ENCODE measurements at places on chromosomes 2 and 18.

DNA sequence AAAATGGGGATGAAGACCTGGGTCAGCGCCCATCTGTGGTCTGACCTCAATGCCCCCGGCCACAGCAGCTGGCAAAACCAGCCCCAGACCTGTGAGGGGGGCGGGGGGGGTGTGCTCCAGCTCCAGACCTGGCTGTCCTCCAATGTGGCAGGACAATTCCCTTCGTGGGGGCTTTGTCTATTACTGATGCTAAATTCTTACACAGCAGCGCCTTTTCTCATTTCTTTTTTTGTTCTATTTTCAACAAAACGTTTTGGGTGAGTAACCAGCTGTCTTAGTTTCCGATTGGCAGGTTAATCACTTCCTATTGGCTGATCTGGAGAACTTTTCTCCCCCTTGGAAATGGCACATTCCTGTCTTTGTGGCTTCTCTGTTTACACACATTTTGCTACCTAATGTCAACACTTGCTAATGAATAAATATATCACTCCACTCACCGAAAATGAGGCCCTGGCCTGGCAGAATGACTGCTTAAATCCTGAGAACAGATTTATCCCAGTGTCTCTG, 4.4 kb downstream of the SMAD7 start:
- no peak for DNase-seq

GRCh38 chr18:74896390-74896991, 298.8 kb downstream of the ZNF407 start:
- DNase-seq, result no peak

DNA sequence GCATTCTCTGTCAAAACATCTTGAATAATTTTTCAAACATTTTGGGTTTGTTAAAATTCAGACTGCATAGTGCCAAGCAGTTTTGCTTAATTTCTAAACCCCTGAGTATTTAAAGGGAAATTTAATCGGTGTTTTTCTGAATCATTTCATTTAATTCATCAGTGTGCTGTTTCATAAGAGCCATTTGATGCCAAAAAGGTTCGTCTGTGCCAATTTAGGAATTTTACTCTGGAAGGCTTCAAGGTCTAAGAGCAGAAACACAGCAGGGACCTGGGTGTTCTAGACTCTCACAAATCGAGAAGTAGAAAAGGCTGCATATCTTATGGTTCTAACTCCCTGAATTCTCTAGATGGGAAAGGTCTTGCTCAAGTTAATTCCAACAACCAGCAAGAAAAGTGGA, 311.9 kb upstream of the NT5C1B start:
- no peak for DNase-seq

- DNase-seq, result no peak
Measured at GRCh38 chr2:79041032-79041448, 15.5 kb downstream of the REG3G start.

GRCh38 chr2:240522406-240522805, 35.4 kb downstream of the ANKMY1 start:
- DNase-seq, result no peak

DNA sequence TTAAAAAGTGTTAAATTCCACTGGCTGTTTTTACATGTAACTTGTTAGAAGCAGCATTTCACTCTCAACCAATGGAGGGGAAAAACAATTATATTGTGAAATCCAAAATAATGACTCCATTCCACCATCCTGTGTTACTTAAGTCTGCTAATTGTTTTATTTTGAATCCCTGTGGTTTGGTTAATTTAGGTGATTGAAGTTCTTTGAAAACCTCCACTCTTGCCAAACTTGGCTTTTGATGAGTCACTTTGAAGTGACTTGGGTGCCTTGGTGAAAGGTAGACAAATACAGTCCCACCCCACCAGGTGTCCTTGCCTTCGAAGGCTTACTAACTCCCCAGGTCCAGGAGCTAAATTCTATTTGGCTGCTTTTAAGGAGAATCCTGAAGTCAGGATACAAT, 1303.8 kb upstream of the NRXN1 start:
- no peak for DNase-seq

DNA sequence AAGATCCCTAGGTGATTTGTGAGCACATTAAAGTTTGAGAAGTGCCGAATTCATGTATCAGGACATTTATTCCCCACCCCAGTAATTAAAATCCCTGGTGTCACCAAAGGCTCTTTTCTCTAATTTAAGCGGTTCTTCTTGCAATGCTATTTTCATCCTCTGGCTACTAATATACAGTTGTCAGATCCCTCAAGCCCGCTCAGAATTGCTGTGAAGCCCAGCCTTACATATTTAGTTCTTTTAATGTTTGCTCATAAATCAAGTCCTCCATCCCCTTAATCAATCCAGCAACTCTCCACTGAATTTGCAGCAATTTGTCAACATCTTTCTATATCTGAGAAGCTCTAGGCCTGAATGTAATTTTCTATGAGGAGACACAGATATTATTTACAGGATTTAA, 437.9 kb downstream of the PIK3C3 start:
- DNase-seq, result no peak

- DNase-seq, result no peak
Measured at GRCh38 chr2:234979204-234980167, 27.7 kb downstream of the SH3BP4 start.

- DNase-seq, result no peak
Measured at GRCh38 chr2:45759310-45759851, 107.9 kb downstream of the PRKCE start.

DNA sequence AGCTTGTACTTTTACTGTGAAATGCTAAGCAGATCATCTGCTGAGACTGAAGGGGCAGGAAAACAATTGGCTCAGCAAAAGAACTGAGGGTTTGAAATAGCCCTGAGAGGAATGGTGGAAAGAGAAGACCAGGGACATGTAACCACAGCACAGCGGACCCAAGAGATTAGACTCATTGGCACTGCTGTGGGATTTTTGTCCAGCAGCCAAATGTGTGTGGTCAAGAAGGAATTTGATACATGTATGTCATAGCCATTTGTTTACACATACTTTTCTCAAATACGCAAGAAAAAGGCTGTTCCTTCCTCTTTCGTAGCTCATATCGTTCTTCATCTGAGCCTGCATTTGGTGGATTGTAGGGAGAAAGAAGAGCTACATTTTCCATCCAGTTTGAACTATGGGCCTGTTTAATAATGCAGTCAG, 73.8 kb downstream of the TRABD2A start:
- no peak for DNase-seq

DNA sequence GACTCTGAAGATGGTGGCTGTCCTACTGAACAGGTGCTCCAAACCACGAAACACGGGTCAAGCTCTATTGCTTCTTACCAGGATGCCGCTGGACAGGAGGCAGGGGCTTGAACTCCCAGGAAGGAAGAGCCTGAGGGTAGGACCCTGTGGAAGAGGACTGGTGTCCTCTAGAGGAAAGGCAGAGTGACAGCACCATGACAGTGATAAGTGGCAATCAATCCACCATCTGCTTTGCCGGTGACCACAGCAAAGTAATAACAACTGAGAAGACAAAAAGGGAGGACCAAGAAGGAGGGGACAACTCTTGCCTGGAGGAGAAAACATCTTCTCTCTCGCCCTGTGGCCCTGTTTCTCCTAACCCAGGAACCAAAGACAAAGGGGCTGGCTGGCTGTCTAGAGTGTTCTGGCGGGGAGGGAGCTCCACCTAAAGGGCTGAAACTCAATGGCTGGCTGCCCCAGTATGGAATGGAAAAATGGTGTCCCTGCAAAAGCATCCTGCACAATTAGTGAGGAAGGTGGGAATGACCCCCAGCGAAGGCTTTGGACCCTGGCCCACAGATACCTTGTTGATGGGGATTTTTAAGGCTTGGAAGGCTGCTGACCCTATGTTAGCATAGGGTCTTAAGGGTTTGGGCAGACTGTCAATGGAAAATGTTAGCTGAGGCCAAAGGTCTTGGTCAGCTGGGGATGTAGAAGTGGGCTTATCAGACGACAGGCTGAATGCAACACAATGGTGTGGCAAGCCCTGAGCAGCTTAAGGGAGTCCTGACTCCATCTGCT, 35.4 kb downstream of the PROC start:
- DNase-seq, result no peak

- DNase-seq, result no peak
Measured at GRCh38 chr18:9025091-9025838, 77.2 kb upstream of the NDUFV2 start.

GRCh38 chr18:26714739-26715138, 150.8 kb downstream of the AQP4 start:
- DNase-seq, result no peak

- DNase-seq, result peak; percentile 86
Measured at GRCh38 chr2:218962859-218963492, 3.5 kb downstream of the CDK5R2 start.

DNA sequence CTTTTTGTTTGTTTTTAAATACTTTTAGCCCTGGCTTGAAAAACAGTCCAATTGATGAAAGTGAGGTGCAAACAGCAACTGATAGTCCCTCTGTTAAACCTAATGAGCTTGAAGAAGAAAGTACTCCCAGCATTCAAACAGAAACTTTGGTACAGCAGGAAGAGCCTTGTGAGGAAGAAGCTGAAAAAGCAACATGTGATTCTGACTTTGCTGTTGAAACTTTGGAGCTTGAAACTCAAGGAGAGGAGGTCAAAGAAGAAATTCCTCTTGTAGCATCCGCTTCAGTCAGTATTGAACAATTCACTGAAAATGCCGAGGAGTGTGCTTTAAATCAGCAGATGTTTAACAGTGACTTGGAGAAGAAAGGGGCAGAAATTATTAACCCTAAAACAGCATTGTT, 30.6 kb upstream of the DYSF start:
- DNase-seq, result no peak

DNA sequence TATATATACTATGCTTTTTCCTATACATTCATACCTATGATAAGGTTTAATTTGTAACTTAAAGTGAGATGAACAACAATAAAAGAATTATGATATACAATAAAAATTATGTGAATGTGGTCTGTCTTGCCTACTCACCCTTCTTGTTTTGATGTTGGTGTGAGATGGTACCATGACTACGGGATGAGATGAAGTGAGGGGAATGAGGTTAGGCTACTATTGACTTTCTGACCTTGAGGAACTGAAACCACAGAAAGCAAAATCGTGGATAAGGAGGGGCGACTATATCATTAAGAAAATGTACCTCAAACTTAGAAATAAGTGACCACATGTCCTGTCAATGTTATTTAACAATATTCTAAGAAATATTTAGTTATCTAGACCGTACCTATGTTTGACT, 103.9 kb upstream of the PPP1CB start:
- DNase-seq, result no peak

DNA sequence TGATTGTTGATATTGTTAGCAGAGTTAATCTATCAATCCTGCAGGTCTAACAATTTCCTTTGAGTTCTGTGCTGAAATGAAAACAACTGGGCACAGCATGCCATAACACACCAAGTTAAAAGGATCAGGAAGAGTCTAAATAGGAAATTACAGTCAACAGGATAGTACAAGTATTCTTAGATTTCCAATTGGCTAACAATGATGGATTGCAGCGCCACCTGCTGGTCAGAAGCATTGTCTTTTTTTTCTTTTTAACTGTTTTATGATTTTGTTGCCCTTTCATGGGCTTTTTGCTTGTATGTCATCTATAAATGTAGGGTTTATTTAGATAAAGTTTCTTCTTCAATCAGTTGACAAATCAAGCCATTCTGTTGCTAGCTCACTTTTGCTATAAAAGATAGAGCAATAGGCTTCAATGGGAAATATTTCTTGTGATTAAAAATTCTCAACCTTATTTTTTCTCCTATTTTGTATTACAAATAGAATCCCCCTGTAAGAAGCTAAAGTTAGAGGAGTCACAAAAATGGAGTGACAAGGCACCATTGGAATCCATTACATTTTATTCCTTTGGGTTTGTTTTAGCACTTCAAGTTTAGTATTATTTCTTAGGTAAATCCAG, 40.8 kb upstream of the RPRM start:
- peak; percentile 39 for DNase-seq

- DNase-seq, result no peak
Measured at GRCh38 chr18:63578357-63578958, 8.7 kb upstream of the SERPINB13 start.

- DNase-seq, result no peak
Measured at GRCh38 chr2:88809216-88809615, 117.7 kb downstream of the RPIA start.

GRCh38 chr2:152425765-152426727, 91.1 kb downstream of the FMNL2 start:
- no peak for DNase-seq

- no peak for DNase-seq
Measured at GRCh38 chr2:24920809-24921441, 888 bp upstream of the ADCY3 start.

DNA sequence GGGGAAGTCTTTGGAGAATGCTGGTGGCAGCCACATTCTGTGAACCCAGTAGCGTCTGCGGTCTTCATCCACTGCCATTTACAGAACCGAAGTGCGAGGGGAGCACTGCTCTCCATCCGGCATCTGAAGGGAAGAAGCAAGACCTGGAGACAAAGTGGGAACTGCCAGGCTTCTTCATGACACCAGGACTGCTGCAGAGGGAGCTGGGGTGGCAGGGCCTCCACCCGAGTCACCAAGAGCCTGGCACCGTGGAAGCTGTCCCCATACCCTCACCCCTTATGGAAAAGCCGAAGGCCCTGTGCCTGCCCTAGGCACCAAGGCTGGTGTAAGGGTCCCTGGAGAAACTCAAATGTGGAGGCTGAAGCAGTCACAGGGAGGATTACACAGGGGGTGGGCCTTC, 79.8 kb downstream of the CIB4 start:
- DNase-seq, result peak; percentile 19

- DNase-seq, result no peak
Measured at GRCh38 chr2:57567245-57567644, 479.4 kb upstream of the VRK2 start.

GRCh38 chr2:184416146-184416913, 182.0 kb upstream of the ZNF804A start:
- no peak for DNase-seq

- DNase-seq, result no peak
Measured at GRCh38 chr2:88038263-88039105, 17.1 kb downstream of the KRCC1 start.

DNA sequence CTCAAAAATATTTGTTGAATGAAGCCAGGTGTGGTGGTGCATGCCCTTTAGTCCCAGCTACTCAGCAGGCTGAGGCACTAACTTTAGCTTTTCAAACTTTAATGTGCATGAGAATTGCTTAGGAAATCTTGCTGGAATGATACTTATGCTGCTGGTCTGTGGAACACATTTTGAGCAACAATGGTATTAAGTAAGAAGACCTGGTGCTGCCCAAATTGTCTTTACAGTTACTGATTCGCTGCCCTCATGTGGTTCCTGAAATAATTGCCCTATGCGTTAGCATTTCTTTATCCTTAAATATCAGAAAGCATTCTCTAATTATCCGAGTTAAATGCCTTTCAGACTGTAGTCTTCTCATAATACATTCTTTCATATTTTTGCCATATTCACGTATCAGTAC, 76.0 kb upstream of the SESTD1 start:
- no peak for DNase-seq

DNA sequence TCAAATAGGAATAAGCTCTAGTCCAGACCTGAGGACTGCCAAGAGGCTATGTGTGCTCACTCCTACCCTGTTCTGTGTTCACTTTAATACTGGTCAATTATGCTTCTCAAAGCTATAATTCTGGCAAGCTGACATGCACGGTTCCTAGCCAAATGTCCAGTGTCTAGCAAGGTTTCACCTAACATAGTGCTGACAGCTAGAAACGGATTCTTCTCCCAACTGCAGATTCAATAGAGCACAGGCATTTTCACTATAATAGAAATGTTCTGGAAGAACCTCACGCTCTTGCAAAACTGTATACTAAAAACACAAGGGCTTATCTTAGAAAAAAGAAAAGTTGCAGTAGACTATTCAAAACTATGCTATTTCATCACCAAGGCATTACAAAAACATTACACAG, 45.1 kb downstream of the HDAC4 start:
- no peak for DNase-seq

GRCh38 chr2:121635371-121635770, 13.9 kb downstream of the CLASP1 start:
- DNase-seq, result no peak

All from activated naive CD8-positive, alpha-beta T cell treated with anti-CD3 and anti-CD28 coated beads, Interleukin-2, amount 10 ng/mL, durations not matched to agents 7 days and 5 days (primary cell).